GM23248 (cell line): ENCODE measurements at places on chromosomes 1 and 21.

DNA sequence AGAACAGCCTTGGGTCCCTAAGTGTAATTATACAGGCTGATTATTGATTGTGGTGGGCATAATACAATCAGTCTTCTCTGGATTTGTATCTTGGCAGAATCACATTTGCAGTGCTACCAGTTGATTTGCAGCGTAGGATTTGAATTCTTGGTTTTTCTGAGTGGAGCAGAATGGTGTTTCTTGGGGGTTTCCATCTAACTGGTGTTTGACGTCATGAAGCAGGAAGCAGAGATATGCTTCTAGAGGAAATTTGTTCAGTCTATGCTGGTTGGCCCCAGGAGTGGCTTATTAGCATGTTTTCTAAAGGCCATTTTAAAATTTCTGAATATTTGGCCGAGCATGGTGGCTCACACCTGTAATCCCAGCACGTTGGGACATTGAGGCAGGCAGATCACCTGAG is 3.4 kb downstream of the CTTNBP2NL start:
- no peak for DNase-seq

DNA sequence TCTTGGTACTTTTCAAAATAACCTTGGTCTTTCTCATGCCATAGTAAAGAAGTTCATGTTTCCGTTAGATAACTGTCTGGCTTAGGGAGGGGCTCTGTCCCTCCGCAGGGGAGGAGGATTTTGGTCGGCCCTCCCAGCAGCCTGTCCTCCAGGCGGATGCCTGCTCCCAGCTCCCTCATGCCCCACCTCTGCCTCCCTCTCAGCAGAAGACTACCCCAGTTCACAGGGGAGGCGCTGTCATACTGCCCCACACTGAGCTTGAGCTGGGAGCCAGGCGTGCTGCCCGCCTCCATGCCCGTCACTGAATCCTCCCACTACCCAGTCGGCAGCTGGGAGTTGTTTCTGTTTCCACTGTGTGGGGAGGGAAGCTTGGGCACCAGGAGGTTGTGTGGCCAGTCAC is 127.3 kb downstream of the CAMTA1 start:
- DNase-seq: no peak

GRCh38 chr1:226531360-226532093 is 17.0 kb upstream of the STUM start:
- no peak for DNase-seq

GRCh38 chr1:213075725-213076124 is 24.7 kb downstream of the RPS6KC1 start:
- DNase-seq: no peak

- no peak for DNase-seq
These were observed 446.8 kb downstream of the NUF2 start for GRCh38 chr1:163768576-163768975.

DNA sequence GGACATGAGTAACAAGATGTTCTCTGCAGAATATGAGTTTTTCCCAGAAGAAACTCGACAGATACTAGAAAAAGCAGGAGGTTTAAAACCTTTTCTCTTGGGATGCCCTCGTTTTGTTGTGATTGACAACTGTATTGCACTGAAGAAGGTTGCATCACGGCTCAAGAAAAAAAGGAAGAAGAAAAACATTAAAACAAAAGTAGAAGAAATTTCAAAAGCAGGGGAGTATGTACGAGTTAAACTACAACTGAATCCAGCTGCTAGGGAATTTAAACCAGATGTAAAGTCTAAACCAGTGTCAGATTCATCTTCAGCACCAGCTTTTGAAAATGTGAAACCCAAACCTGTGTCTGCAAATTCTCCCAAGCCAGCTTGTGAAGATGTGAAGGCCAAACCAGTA is 92.5 kb downstream of the TTC3 start:
- peak; percentile 6 for DNase-seq

- no peak for DNase-seq
These were observed 13.5 kb downstream of the CGN start for GRCh38 chr1:151524736-151525135.

DNA sequence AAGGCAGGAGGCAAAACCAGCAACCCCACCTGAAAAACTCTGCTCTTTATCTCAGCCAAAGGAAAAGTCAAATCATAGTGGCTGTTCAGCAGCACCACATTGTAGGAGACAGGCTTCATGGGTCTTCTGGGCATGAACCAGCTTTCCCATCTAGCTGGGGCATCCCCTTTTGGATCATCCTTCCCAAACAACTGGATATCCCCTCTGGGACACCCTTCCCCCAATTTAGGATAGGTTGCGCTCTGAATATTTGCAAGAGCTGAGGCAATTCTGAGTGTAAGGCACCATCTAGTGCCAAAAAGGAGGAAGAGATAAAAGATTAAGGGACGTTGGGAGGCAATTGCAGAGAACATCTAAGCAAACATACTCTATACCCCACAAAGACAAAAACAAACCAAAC is 295.8 kb downstream of the MATN1 start:
- no peak for DNase-seq

GRCh38 chr1:21663951-21664805 is 5.0 kb downstream of the RAP1GAP start:
- no peak for DNase-seq
